OCI-M1 (cell line): ENCODE measurements at places on chromosomes 11 and 22.

DNA sequence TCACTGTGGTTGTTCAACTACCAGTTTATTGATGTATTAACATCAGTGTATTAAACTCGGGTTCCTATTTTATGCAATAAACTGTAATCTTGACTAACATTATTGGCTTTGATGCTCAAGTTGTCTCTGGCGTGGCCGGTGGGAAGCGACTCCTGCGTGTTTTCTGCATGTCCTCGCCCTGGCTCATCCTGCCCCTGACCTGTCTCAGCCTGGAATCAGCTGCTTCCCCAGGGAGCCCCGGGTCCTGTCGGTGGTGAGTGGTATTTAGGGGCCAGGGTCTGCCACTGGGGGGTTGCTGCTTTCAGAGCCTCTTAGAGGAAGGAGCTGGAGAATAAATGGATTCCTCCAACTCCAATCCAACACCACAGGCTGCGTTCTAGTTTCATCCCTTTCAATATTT is 22.5 kb downstream of the IFITM10 start:
- no peak for DNase-seq

- DNase-seq: no peak
Observed at GRCh38 chr22:27474711-27475547, 326.6 kb downstream of the MN1 start.

- DNase-seq: no peak
Observed at GRCh38 chr11:494761-495536, 12.1 kb downstream of the RNH1 start.

- DNase-seq: no peak
Observed at GRCh38 chr22:48237466-48238283, 1475.2 kb downstream of the TBC1D22A start.

GRCh38 chr11:128686021-128686741 is 7.7 kb upstream of the FLI1 start:
- no peak for DNase-seq

DNA sequence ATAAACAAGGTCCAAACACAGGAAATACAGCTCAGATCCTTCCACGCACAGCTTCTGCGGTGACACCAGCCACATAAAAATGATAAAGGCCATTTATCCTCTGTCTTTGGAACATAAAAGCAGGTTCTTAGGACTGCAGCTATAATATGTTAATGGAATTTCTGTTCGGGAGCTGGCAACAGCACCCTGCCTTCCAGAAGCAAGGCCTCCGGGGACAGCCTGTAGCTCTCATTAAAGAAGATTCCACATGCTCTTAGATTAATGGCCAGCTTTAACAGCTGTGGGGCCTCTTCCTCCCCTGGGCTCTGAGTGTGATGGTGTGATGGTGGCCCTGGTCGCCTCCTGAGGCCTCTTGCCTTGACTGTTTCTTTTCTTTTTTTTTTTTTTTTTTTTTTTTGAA is 137.3 kb downstream of the CACNA1I start:
- DNase-seq: no peak

GRCh38 chr22:24133187-24133965 is 47.9 kb upstream of the SUSD2 start:
- DNase-seq: no peak

- DNase-seq: no peak
Observed at GRCh38 chr11:64967375-64967774, 4.5 kb downstream of the MAJIN start.

GRCh38 chr11:28838741-28839140 is 730.6 kb downstream of the METTL15 start:
- DNase-seq: no peak

DNA sequence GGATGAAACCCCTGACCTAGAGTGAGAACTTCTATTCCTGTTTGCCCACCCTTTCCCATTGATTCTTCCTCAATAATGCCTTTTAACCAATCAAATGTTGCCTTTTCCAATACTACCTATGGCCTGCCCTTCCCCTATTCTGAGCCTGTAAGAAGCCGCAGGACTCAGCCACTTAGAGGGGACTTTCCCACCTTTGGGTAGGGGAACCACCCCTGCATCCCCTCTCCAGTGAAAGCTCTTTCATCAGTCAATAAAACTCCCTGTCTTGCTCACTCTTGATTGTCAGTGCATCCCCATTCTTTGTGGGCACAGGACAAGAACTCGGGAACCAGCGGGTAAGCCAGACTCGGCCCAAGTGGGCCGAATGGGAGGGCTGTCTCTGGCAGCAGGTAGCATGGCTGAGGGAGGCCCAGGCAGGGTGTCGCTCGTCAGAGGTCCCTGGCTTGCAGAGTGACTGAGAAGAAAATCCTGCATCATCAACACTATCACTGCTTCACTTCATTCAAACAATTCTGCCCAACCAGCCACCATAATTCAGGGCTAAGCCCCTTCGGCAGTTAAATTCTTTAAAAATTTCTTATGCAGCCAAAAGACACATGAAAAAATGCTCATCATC is 30.4 kb downstream of the LDHAL6A start:
- no peak for DNase-seq

- DNase-seq: no peak
Observed at GRCh38 chr11:16356057-16356760, at the start of gene SOX6. TSS of gene SOX6 (minus strand) at chr11:16356546. CDS start at chr11:16341248, 15,298 bp downstream.

DNA sequence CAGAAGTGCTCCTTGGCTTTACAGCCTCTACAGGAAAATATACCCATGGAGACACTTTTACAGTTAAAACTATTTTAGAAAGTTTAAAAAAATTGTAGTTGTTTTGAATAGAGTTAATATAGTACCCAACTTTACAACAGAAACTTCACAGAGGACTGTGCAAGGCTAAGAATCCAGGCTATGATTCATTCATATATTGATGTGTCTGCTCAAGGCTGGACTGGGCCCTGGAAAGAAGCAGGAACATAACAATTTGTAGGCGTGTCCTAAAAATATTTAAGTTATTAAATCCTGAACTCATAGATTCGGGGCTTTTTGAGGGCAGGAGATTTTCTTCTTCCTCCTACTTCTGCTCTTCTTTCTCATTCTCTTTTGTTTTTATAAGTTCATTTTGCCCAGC is 291.5 kb upstream of the CCDC179 start:
- no peak for DNase-seq

GRCh38 chr22:29352778-29353177 is 35.6 kb downstream of the AP1B1 start:
- DNase-seq: no peak

DNA sequence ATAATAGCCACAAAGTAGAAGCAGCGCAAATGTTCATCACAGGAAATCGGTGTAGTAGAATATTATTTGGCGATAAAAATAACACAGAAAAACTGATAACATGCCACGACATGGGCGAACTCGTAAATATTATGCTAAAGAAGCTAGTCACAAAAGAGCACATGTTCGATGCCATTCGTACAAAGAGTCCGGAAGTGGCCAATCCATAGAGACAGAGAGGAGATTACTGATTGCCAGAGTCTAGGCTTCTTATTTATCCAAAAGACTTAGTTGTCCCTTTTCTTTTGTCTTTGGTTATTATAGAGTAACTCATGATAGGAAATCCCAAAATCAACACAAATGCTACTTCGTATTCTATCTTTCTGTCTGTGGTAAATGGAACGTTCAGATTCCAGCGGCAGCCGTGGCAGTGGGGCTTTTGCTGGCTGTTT is 56.5 kb downstream of the MED15 start:
- no peak for DNase-seq

GRCh38 chr11:34303028-34303570 is 54.7 kb downstream of the ABTB2 start:
- DNase-seq: no peak

DNA sequence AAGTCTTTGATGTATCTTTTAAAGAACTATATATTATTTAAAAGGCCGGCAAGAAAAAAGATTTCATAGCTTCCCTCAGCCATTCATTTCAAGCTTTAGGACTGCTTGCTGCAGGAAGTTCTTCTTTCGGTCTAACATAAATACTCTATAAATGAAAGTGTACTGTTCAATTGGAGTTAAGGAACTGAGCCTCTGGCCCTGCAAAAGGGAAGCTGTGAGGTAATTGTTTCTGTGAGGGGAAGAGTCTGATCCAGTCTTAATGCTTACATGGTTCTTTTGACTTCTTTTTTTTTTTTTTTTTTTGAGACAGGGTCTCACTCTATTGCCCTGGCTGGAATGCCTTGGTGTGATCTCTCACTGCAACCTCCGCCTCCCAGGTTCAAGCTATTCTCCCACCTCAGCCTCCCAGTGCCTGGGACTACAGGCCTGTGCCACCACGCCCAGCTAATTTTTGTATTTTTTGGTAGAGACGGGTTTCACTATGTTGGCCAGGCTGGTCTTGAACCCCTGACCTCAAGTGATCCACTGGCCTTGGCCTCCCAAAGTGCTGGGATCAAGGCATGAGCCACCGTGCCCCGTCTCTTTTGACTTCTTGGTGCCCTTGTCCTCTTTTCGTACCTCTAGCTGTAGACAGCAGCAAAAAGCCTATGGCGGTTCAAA is 4.7 kb upstream of the TRIM29 start:
- no peak for DNase-seq

DNA sequence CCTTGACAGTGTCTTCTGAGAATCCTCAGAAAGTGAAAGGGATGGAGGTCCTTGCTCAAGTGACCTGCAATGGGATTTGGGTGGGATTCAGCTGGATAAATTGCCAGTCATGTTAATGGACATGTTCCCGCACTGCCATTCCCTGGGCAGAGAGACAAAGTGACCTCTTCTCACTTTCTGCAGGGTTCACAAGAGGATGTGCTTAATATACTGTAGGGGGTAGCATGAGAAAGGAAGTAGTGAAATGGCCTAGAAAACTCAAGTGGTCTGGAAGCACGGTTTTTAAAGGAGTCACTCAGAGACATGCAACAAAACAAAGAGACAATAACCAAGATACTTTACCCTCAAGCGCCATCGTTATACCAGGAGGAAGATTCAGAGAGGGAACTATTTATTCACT is 70.2 kb downstream of the NELL1 start:
- no peak for DNase-seq

DNA sequence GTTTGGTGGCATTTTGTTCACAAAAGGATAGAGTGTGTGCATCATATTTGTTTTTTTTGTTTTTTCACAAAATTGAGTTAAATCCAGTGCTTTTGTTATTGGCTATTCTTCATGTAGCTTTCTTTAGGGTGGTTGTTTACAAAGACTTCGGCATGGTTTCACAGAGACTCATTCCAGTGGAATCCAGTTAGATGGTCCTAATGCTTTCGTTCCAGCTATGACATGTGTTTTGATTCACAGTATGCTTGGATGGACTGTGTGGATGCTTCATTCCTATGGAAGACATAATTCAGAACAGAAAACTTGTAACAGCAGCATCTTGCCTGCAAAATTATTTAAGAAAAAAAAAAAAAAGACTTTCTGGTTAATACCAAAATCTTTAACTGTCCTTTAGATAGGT is 97.9 kb downstream of the PDHX start:
- DNase-seq: no peak

DNA sequence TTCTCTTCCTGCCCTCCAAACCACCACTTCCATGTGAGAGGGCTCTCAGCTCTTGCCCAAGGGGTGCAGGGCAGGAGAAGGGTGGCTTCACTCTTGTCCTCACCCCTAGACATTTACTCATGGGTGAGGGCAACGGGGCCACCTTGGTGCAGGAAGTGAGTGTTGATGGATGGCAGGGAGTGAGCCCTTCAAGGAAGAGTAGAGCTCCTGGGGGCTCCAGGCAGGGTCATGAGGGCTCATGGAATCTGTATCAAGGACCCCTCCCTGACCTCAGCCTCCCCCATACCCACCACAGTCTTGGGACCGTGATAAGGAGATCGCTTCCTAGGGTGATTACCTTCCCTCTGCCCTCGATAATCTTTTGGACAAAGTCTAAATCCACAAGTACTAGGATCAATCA is 37.8 kb downstream of the TSPAN18 start:
- DNase-seq: no peak

GRCh38 chr11:45805305-45806071 is 539 bp downstream of the SLC35C1 start:
- peak; percentile 60 for DNase-seq

- peak; percentile 43 for DNase-seq
Observed at GRCh38 chr11:35618497-35619115, 346 bp downstream of the FJX1 start.

- DNase-seq: no peak
Observed at GRCh38 chr22:21087119-21087518, 41.4 kb downstream of the LRRC74B start.

- peak; percentile 56 for DNase-seq
Observed at GRCh38 chr11:93622043-93622442, 39.4 kb upstream of the CEP295 start.

GRCh38 chr11:13384908-13385640 is 77.9 kb downstream of the BTBD10 start:
- DNase-seq: peak; percentile 74

DNA sequence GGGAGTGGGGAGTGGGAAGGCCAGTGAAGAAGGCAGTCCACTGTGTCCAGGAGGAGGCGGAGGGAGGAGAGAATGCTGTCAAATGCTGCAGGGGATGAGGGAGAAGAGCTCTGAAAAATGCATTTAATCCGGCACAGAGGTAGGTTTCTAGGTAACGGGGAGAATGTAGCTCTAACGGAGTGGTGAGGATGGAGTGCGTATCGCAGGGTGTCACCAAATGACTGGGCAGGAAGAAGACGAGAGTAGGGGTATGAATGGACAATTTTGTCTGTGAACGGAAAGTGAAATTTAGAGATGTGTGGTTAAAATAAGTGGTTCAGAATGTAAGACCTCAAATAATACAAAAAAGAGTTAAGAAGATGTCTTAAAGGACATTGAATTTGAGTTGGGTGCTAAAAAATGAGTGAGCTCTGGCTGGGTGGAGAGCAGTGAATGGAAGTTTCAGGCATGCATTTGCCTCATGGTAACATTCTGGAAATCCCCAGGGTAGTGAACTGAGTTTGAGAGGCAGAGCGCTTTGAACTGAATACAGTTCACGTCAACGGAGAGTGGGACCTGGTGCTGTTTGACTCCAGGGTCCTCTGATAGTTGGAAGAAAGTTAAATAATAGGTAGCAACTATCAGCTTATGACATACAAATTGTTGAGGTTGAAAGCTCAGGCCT is 81.3 kb upstream of the CADM1 start:
- no peak for DNase-seq

DNA sequence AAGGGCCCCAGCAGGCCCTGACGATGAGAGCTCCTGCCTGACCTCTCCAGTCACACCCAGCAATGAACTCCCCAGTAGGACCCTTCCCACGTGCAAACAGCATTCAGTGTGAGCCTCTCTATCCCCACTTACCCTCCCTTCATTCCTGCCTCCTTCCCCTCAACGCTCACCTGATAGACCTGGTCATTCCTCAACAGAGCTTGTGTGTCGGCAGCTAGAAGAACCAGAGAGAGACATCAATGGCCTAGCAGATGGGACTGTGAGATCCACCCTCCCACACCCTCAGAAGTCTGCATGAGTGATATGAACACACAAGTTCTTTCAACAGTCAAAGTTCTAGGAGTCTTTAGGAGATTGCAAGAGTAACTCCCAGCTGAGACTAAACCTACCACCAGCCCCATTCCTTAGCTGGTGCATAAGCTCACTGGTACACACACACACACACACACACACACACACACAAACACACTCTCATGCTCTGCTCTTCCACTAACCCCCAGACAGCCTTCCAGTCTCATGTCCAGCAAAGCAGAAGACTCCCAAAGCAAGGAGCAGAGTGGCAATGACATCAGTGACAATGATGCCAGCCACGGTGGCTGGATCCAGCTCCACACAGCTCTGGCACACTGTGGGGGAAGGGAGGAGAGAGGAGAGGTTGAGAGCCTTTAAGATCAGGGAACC is 3.1 kb downstream of the CD3D start:
- no peak for DNase-seq

- no peak for DNase-seq
Observed at GRCh38 chr11:26096451-26096850, 235.5 kb upstream of the ANO3 start.

GRCh38 chr11:123211149-123211852 is 16.3 kb upstream of the CLMP start:
- no peak for DNase-seq
